Activated T-cell treated with anti-CD3 and anti-CD28 coated beads, Interleukin-2, amount 50 U/mL, for 72 hours (primary cell): ENCODE measurements at places on chromosomes 3 and 15. TPM values are rescaled to one million over a fixed set of nuclear protein-coding genes. Genes with fewer than 3 reads are reported as not detected.

The C2CD4A gene
- total RNA-seq, result 1.8 TPM

The TMCO5A gene
- not detected for total RNA-seq

The NRG4 gene
- total RNA-seq, result not detected

- DNase-seq, result no peak
Observed at GRCh38 chr3:98786364-98787006, 23.3 kb downstream of the ST3GAL6 start.

- no peak for DNase-seq
Observed at GRCh38 chr3:153958635-153959595, 162.3 kb upstream of the ARHGEF26 start.
